ENCODE measurements at places on chromosomes 12 and 14.
A peak's percentile ranks its signal among the peaks of the same experiment; 100 is the strongest.

GRCh38 chr12:111182382-111182781, 186.5 kb downstream of the PHETA1 start:
- DNase-seq: no peak

GRCh38 chr14:105196265-105196960, 15.3 kb upstream of the NUDT14 start:
- no peak for DNase-seq

DNA sequence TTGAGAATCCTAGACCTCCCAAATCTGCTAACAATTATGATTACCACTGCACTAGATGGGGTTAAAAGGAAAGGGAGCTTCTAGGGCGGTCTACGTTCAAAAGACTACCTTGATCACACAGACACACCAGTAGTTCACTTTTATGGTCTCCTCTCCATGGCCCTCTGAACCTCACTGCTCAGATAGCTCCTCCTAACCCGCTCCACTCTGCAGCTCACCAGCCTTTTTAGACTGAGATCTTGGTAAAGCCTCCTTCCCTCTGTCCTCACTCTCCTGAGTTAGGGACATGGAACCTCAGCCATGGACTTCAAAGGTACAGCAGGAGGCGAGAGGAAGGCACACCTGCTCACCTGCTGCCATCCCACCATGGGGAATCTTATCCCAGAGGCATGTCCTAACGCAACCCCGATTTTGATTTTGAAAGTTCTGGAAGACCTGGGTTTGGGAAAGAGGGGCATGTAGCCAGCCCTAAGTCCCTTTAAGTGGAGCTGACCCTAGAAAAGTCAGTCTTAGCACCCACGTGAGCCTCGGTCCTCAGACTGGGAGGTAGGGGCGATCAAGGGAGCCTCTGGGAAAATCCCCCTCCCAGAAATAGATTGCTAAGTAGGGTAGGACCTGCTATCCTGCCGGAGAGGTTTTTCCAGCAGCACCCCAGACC, 1.3 kb downstream of the ZNF219 start:
- no peak for DNase-seq

DNA sequence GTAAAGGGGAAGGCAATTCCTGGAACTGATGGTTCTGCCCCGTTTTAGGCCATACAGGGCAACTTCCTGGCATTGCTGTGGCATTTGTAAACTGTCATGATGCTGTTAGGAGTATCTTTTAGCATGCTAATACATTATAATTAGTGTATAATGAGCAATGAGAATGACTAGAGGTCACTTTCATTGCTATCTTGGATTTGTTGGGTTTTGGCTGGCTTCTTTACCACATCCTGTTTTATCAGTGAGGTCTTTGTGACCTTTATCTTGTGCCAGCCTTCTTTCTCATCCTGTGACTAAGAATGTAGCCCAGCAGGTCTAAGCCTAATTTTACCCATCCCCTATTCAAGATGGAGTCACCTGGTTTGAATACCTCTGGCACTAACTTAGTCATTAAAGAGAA, 51.2 kb downstream of the TESPA1 start:
- peak; percentile 31 for DNase-seq

- DNase-seq: no peak
These were observed 54.0 kb downstream of the PTPRB start for GRCh38 chr12:70583251-70583650.

GRCh38 chr14:30610787-30611343, 11.3 kb upstream of the SCFD1 start:
- no peak for DNase-seq

DNA sequence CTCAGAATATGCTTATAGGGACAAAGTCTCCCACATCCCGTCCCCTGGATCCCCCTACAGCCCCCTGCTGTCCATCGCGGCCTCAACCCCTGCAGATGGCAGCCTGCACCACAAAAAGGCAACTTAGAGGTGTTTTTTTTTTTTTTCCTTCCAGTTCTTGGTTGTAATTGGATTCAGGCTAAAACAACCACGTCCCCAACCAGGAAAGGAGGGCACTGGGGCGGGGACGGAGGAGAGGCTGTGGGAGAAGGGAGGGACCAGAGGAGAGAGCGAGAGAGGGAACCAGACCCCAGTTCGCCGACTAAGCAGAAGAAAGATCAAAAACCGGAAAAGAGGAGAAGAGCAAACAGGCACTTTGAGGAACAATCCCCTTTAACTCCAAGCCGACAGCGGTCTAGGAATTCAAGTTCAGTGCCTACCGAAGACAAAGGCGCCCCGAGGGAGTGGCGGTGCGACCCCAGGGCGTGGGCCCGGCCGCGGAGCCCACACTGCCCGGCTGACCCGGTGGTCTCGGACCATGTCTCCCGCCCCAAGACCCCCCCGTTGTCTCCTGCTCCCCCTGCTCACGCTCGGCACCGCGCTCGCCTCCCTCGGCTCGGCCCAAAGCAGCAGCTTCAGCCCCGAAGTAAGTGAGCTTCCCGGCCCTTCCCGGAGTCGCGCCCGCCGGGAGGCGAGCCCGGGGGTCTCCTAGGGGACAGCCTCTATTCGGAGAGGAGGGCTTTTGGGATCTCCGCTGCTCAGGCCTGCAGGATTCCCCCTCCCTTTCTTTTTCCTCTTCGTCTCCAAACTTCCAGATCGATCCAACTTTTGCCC, at the start of gene MMP14:
MMP14 (plus strand) TSS at position 285 of the 813 bp plus-strand sequence; CDS start at position 518, 233 bp downstream.
- no peak for DNase-seq

DNA sequence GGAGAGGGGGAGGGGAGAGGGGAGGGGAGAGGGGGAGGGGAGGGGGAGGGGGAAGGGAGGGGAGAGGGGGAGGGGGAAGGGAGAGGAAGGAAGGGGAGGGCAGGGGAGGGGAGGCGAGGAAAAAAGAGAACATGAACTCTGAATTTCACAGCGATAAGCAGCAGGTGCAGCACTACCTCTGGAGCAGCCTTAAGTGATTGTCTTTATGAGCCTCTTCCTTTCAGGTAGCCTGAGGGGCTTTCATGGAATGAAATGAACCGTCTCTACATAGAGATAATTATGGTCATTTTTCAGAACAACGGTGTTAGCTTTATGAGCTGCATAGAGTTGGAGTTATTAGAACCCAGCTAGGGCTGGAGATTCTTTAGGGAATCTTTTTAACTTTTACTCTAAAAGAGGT, 18.1 kb upstream of the PTCSC3 start:
- no peak for DNase-seq

DNA sequence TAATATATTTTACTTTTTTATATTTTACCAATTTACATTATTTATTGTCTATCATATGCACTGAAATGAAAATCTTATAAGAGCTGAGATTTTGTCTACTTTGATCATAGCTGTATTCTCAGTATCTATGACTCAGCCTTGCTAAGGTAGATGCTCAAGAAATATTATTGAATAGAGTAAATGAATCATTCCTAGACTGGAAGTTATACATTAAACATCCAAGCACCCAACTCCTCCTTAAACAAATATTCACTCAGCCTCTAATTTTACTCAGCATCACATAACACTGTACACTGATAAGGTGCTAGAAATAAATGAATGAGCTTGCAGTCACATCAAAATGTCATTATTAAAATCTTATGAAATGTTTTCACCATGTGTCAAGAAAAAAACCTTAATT, 1424.9 kb downstream of the LRFN5 start:
- DNase-seq: no peak

- DNase-seq: no peak
These were observed 3.5 kb downstream of the TGM1 start for GRCh38 chr14:24259282-24260025.

- no peak for DNase-seq
These were observed 31.8 kb downstream of the CRADD start for GRCh38 chr12:93708952-93709351.

GRCh38 chr12:77494296-77494695, 336.4 kb upstream of the NAV3 start:
- no peak for DNase-seq

DNA sequence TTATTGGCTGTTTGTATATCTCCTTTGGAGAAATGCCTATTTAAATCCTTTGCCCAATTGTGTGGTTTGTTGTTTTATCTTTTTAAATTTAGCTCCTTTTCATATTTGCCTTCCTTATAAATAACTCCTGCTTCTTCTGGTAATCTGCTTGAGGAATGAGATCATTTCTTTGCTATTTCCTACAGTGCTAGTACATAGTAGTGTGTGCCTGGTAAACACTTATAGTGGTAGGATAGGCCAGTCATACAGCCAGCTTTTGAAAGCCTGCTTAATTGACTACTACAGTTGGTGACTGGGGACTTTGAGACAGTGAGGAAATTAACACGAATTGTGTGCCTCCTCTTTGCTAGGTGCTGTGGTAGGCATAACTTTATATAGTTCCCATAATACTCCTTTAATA, 68.7 kb downstream of the BORCS5 start:
- DNase-seq: no peak

DNA sequence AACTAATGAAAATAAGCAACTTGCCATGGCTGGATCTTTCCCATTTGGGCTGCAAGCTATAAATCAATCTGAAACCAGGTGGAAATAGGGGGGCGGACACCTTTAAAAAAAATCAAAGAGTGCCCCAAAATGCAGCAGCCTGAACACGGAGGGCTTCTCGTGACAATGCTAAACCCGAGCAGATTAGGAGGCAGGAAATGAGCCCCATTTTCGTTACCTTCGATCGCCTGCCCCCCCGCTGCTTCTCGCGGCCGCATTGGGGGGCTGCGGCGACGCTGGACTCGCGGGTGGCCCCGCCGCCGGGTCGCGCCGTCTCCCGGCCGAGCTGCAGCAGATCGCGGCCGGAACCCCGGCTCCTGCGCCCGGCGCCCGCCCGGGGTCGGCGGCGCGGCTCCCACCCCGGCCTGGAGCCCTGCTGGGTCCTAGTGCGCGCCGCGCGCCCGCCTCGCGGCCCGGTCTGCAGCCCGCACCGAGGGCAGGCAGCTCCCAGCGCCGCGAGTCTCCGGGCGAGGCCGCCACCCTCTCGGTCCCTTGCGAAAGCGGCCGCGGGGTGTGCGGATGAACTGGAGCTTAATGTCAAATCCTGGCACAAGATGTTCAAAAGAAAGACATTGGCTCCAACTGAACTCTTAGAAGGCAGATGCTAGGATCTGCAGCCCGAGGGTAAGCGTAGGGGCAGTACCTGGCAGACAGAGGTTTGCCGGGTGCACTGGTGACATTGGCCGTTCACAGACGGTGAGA, 201.9 kb upstream of the FOXN3 start:
- peak; percentile 66 for DNase-seq

GRCh38 chr14:59098377-59098776, 90.1 kb upstream of the DAAM1 start:
- DNase-seq: no peak

DNA sequence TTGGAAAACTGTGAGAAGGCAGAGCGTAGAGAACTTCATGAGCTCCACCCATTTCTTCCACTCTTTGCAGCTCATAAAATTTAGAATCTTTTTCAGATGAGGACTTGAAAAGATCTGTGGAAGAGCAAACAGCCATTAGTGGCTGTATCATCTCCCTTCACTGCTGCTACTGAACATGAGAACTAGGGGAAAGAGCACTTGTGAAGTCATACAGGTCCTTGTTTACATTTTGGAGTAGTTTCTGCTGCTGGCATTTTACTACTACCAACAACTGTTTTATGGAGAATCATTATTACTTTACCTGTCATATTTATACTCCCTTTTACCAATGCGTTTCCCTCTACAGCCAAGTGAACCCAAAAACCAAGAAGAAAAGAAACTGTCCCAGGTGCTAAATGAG, 41.0 kb downstream of the RPGRIP1 start:
- DNase-seq: no peak

- no peak for DNase-seq
These were observed 3.5 kb upstream of the KLRD1 start for GRCh38 chr12:10304161-10304574.

- DNase-seq: peak; percentile 18
These were observed 107.7 kb upstream of the CAND1 start for GRCh38 chr12:67161322-67161918.

GRCh38 chr14:61569308-61569707, 126.0 kb upstream of the HIF1A start:
- no peak for DNase-seq

DNA sequence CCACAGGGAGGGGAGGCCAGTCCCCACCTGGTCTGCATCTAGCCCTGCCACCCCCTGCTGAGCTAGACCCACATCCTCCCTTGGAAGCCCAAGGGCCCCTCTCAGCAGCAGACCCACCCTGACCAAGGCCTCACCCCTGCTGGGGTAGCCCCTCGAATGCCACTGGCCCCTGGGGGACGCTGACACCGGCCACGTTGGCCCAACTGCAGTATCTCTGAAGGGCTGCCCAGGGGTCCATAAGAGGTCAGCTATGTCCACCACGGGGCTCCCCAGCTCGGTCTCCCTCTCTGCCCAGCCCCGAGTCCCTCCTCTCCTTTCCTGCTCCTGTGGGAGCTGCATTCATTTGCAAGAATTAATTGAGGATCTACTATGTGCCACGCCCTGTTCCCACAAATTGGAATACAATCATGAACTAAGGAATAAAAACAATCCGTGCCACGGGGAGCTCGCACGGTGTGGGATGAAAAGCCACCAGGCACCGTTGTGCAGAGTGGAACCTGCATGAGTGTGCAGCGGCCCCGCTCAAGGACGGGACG, 71.4 kb downstream of the GALNT9 start:
- no peak for DNase-seq

GRCh38 chr14:104979758-104980610, 1.8 kb upstream of the AHNAK2 start:
- no peak for DNase-seq

DNA sequence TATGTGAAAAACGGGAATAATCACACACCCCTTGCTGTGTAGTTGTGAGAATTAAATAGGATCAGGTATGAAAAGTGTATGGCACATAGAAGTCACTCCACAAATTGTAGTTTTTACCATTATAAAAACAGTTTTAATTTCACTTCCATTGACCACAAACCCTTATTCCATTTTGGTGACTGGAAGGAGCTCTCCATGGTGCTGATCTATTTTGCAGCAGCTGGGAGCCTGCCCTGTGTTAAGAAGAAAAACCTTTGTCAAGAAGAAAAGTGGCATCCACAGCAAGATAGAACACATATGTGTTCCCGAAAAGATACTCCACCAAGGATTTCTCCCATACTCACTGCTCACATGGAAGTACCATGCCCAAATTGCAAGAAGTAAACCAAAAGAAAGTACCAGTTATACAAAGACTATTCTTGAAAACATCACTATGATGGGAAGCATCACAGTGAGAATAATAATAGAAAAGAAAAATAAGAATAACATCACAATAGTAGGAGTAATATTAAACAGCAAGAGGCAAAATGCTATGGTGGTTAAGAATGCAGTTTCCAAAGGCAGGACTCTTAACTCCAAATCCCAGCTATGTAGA, 58.7 kb downstream of the TUNAR start:
- DNase-seq: no peak

- DNase-seq: no peak
These were observed 570 bp downstream of the DMAC2L start for GRCh38 chr14:50312734-50313054.

GRCh38 chr12:118986050-118986449, 4.7 kb downstream of the SRRM4 start:
- no peak for DNase-seq

GRCh38 chr14:58647777-58648176, 10.0 kb downstream of the DACT1 start:
- DNase-seq: no peak

DNA sequence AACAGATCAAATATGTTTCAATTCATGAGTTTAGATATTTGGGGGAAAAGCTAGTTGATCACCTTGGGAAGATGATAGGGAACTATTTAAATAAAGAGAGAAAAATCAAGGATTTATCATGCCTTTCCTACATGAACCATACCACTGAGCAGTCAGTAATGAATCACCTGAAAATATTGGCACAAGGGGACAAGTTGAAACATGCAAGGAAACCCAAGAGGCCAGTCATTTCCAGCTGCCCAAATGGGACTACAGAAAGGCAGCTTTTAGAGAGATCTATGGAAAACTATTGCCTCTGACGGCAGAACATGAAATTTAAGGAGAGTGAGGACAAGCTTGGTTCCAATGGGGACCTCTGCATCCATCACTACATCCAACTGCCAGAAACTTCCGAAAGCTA, 14.1 kb upstream of the ETV6 start:
- no peak for DNase-seq
